HepG2 (cell line): ENCODE measurements at places on chromosomes 7 and 10.

GRCh38 chr10:13871011-13871410 is 284.2 kb downstream of the PRPF18 start:
- DNase-seq, result no peak

DNA sequence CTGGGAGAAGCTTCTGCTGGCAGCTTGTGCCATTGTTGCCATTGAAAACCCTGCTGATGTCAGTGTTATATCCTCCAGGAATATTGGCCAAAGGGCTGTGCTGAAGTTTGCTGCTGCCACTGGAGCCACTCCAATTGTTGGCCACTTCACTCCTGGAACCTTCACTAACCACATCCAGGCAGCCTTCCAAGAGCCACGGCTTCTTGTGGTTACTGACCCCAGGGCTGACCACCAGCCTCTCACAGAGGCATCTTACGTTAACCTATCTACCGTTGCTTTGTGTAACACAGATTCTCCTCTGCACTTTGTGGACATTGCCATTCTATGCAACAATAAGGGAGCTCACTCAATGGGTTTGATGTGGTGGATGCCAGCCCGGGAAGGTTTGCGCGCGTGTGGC is 220.7 kb downstream of the ADK start:
- DNase-seq, result no peak

- DNase-seq, result no peak
Observed at GRCh38 chr7:140008755-140009610, 53.8 kb downstream of the PARP12 start.

DNA sequence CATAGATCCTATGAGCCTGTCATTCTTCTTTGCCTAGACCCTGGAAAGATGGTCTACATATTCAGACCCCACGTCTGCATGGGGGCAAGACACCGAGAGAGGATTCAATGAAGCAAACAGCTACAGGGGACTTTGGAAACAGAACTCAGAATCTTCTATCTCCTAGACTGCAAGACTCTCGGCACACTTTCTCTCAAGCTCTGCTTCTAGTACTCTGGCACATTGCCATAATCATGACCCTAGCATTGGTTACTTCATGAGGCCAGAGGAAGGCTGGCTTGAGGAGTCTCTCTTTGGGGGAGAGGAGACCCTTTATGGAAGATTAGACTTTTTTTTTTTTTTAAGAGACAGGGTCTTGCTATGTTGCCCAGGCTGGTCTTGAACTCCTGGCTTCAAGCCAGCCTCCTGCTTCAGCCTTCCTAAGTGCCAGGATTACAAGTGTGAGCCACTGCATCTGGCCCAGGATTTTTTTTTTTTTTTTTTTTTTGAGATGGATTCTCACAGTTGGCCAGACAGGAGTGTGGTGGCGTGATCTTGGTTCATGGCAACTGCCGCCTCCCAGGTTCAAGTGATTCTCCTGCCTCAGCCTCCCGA is 20.7 kb downstream of the CCDC3 start:
- DNase-seq, result no peak

DNA sequence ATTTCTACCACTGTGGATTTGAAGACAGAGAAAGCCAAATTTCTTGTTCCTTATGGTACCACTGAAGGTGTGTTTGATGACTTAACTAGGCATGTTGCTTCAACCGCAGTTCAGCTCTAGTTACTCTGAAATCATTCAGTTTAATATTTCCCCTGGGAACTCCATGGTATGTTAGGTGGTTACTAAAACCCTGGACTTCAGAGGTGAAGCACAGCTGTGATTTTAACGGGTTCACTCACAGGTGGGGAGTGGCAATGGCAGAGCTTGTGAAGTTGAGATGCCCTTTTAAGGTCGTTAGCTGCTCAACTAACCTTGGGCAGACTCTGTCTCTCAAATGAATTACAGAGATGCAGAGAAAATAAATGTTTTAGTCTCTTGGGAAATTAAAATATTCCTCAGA is 163.6 kb upstream of the PHYHIPL start:
- DNase-seq, result no peak

- DNase-seq, result no peak
Observed at GRCh38 chr10:129029051-129029450, 438.0 kb upstream of the MGMT start.

DNA sequence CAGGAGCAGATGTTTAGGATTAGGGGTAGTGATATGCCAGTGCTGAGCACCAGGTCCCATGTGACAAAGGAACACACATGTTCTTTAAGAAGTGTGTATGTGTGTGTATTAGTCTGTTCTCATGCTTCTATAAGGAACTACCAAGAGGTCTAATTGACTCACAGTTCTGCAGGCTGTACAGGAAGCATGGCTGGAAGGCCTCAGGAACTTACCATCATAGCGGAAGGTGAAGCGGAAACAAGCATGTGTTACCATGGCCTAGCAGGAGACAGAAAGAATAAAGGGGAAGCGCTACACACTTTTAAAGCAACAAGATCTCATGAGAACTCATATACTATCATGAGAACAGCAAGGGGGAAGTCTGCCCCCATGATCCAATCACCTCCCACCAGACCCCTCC is 22.8 kb upstream of the PDZD8 start:
- DNase-seq, result no peak

DNA sequence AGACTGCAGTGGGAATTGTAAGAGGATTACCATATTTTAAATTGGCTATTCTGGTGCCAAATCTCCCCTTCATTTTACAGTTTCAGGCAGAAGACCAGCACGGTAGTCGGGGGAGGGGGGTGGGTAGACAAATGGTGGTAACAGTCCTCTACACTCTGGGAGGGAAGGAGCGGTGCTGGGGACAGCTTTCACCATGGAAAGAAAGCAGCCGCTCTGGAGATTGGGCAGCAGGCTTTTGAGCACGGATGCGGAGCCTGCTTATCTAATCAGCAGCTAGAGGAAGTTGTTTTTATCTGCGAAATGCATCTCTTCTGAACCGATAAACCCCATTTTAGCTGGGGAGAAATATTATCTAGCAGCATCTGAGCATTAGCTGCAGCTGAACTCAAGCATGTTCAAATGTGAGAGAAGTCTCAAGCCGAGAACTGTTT is 28.7 kb downstream of the IKZF1 start:
- no peak for DNase-seq

DNA sequence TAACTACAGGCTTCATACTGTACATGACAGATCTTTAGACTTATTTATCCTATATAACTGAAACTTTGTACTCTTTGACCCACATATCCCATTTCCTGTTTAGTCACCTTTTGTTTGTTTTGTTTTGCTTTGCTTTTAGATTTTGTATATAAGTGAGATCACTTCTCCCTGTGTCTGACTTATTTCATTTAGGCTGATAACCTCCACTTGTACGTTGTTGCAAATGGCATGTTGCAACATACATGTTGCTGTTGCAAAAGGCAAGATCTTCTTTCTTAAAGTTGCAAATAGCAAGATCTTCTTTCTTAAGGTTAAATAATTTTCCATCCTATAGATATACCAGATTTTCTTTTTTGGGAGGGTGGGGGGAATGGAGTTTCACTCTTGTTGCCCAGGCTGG is 341.5 kb downstream of the OTUD1 start:
- DNase-seq, result no peak
